ENCODE measurements at places on chromosomes 2 and 18.

- DNase-seq, result no peak
Measured at GRCh38 chr2:26642429-26642828, 1.3 kb upstream of the CIB4 start.

DNA sequence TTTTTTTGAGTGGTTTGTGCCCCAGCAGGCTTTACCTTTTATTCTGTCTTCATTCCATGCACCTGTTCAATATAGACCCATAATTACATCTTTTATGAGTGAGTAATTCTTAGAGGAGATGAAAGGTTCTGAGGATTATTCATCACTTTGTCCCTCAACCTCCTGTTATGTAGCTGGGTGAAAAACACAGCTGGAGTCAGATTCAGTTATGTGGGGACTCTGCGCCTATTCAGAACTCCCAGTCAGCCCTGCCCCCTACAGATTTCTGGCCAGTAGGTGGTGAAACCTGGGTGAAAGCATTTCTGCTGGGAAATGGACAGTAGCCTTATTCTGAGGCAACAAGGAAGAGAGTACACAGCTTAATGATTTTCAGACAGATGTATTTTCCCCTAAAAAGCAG, 107.8 kb downstream of the MGAT5 start:
- no peak for DNase-seq

GRCh38 chr2:184039493-184039892, 558.8 kb upstream of the ZNF804A start:
- no peak for DNase-seq

DNA sequence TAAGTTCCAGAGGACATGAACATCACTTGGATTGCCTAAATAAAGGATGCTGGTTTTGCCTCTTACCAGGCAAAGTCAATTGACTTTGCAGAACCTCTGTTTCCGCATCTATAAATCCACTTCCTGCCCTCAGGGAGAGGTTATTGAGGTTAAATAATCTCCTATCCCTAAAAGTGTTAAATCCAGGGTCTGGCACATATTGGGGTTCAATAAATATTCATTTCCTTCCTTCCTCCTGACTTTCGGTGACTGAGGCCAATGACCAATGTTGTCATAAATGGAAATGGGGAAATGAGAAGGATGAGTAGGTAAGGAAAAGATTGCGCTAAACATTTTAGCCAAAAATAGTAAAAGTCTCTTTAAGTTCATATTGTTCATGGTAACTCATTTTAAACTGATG, 16.0 kb downstream of the BCL2 start:
- no peak for DNase-seq

DNA sequence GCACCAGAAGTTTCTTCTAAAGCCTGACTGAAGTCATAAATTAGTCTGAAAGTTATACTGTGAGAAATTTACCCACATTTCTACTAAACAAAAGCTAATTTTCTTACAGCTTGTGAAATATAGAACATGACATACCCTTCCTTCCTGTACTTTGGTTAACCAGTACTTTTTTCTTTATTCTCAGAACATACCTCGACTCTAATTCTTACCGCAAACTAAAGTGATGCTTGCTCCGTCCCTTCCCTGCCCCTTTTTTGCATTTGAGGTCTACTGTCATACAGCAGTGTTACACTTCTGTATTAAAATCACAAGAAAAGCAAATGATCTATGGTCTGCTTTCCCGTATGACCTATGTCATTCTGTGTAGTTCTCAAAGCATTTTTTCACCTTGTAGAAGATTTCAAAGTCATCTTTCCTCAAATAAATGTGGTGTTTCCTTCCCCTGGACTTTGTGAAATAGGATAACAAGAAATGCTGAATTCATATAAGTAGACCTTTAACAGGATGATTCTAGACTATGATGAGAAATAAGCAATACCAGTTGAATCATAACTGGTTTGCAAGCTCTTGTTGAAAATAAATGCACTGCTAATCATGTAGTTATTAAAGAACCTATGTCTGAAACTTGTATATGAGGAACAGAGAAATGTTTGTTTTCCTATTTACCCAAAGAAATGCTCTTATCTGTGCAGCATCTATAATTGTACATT, 30.4 kb downstream of the CYTIP start:
- DNase-seq, result peak; percentile 75

- DNase-seq, result no peak
Measured at GRCh38 chr18:51621113-51621863, 423.8 kb upstream of the MEX3C start.

Data from CD4-positive, alpha-beta T cell treated with Interleukin-1 beta for 1 hour (primary cell).